ENCODE measurements at places on chromosomes 16 and 17.
A peak's percentile ranks its signal among the peaks of the same experiment; 100 is the strongest.

DNA sequence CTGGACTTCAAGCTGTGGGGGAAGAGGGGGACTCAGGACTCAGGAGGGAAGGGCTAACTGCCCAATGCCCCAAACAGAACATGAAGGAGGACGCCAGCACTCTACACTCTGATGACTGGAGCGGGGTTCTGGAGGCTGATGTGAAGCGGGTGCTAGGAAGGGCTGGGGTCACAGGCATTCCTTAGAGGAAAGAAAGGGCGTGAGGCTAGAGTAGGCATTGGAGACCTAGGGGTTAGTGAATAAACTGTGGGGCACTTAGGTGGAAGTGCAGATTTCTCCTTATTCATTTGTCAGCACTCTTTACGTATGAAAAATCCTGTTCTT is 760 bp upstream of the LMF1 start:
- DNase-seq = no peak

GRCh38 chr17:65857718-65858117 is 296.3 kb upstream of the AXIN2 start:
- DNase-seq = no peak

GRCh38 chr17:78110363-78111015 is 18.1 kb downstream of the TMC6 start:
- DNase-seq = no peak

- DNase-seq = no peak
Measured at GRCh38 chr17:35612924-35613521, 25.9 kb downstream of the AP2B1 start.

- no peak for DNase-seq
Measured at GRCh38 chr16:86080131-86080875, 181.3 kb downstream of the IRF8 start.

DNA sequence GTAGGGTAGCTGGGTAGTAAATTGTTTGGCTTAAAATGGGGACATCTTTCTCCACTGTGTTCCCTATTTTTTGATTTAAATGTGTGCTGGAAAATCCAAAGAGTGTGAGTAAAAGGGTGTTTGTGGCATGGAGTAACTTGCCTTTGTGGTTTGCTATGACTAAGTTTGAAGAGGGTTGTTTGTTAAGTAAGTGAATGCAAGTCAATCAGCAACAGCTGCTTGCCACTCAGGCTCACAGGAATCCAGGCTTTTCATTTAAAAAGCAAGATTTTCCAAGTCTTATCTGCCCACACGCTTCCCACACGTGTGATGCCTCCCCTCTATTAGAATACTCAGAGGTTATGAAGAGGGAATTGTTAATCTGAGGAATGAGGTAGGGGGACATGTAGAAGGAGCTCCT is 847.7 kb upstream of the RBFOX1 start:
- no peak for DNase-seq

- no peak for DNase-seq
Measured at GRCh38 chr16:49986351-49987124, 38.5 kb upstream of the CNEP1R1 start.

DNA sequence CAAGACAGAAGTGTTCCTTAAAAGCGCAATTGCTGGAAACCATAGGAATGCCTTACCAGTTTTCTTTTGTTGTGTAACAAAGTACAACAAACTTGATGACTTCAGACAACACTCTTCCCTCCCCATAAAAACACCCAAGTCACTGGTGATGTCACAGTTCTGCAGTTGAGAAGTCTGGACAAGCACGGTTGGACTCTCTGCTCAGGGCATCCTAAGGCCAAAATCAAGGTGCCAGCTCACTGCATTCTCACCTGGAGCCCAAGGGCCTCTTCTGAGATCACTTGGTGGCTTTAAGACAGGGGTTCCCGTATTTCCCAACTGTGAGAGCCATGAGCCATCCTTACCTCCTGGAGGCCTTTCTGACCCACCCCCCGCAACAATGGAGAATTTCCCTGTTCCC is 45.6 kb upstream of the MEAK7 start:
- DNase-seq = no peak

DNA sequence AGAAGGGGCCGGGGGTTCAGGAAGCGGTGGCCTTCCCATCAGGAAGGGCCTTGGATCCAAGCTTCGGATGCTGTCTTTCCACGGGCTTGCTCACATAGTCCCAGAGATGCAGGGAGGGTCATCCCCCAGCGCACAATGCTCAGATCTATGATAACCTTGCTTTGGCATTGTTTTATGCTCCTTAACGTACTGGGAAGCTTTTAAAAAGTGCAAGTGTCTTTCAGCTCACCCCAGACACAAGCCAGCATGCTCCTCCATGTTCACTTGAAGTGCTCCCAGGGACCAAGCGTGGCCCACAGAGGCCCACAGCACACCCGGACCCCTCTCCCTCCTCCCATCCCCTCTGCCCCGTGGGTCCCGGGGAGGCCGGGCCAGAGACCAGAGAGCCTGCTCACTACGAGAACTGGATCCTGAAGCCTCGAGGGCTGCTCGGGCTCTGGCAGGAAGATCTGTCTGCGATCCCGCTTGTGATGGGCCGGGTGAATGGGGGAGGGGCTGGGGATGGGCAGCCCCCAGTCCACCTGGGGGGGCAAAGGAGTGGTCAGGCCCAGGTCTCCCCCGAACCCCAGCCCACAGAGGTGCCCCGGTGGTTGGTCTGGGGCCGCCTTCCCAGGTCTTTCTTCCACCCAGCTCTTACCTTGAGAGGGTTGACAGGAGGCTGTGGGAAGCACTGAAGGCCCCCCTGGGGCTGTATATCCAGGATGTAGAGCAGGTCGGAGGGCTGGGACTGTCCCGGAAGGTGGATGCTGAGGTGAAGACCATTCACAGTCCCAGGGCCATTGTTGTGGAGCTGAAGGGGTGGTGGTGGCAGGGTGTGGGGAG is 11.8 kb upstream of the FAM171A2 start:
- no peak for DNase-seq

GRCh38 chr16:54633943-54634362 is 296.7 kb upstream of the IRX5 start:
- DNase-seq = no peak

DNA sequence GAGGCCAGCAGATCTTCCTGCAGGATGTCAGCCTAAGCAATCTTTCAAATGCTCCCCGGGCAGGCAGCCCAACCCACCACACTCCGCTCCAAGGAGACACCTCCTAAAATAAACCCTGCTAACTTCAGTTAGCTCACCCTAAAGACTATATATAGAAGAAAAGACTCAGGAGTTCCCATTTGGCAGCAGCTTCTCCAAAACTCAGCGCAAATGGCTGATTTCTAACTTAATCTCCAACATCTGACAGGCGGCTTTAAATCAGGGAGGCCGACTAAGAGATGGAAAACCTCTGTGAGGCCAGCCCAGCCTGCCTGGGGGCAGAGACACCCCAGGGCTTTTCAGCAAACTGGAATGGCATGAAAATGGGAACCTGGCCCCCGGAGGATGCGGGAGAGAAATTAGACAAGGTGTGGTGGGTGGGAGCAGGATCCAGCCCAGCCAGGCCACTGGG is 91.6 kb downstream of the XYLT1 start:
- no peak for DNase-seq

DNA sequence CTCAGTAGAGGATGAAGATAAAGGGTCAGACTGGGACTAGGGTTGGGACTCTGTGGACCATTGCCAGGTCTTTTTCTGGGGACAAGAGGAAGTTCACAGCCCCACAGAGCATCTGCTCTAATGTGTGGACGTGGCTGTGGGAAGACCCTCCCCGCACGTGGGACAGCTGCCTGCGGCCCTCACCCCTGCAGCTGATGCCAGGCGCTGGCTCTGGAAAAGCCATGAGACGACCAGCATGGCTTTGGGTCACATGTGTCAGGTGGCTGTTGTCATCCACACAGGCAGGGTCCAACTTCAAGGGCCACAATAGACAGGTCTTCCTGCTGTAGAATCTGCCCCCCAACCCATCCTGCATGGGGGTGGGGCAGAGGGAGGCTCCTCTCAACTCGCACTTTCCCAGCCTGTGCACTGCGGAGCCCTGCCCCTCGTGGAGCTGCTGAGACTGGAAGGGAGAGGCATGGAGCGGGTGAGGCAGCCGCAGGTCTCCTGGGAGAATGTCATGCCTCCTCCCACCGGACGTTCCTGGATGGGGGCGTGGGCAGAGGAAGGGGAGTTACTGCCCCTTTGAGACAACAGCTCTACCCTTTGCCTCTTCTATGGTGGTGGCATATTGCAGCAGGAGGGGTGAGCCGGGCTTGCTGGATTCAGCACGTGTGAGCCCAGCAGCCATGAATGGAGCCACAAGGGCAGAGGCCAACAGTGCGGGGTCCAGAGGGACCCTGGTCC is 53.4 kb downstream of the PIMREG start:
- no peak for DNase-seq

- DNase-seq = peak; percentile 53
Measured at GRCh38 chr17:5226940-5227878, 7.5 kb downstream of the SCIMP start.

GRCh38 chr16:66084306-66084705 is 282.2 kb upstream of the CDH5 start:
- DNase-seq = no peak

GRCh38 chr16:57955572-57956188 is 15.2 kb downstream of the CNGB1 start:
- DNase-seq = no peak

DNA sequence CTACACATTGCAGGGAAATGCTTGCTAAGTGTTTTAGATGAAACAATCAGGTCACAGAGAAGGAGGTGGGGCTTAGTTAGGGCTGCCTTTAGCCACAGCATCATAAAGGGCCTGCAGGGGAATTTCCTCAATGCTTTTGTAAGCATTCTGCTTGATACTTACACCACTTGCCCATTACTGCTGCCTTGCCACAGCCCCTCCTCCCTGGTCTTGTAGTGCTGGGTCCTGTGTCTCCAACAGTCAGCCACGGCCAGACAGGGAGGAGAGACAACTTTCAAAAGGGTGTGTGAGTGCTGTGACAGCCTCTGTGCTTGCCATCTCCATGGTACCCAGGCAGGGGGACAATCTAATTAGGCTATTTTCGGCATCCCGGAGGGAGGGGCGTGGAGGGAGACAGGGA is 111.2 kb downstream of the SHISA9 start:
- no peak for DNase-seq

DNA sequence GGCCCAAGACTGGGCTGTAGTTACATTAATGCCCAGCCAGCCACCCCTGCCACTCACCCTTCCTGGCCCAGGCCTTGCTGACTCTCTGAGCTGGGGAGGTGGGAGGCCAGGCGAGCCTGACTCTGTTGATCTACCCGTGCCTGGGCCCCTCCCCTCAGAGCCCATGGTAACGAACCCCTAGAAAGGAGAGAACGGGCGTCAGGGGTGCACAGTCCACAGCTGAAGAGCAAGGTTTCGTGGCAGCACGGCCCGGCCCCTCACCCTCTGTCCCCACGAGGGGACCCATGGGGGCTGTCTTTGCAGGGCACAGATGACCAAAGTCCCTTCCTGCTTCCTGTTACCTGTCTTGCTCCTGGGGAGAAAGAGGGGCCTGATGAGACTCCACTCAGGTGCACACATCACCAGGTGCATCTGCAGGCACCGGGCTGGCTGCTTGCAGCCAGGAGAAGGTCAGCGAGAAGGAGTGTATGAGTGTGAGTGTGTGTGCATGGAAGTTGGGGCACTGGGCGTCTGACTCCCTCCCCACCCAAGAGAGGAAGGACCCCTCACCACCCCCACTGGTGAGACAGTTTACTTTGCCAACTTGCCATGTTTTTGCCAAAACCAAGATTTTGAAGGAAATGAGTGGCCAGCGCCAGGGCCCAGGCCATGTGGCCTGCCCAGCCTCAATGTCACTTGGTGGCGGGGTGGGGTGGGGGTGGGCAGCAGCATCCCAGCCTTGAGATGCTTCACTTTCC is 359.1 kb downstream of the SEC14L1 start:
- DNase-seq = no peak

- DNase-seq = no peak
Measured at GRCh38 chr16:11446566-11447119, 101.4 kb downstream of the RMI2 start.

- DNase-seq = no peak
Measured at GRCh38 chr16:64749346-64749745, 372.5 kb downstream of the CDH11 start.

GRCh38 chr17:31715446-31715845 is 143.6 kb downstream of the COPRS start:
- DNase-seq = no peak

GRCh38 chr16:27853651-27854050 is 209.9 kb downstream of the GSG1L start:
- no peak for DNase-seq

- no peak for DNase-seq
Measured at GRCh38 chr16:4365014-4365406, 6.6 kb upstream of the VASN start.

DNA sequence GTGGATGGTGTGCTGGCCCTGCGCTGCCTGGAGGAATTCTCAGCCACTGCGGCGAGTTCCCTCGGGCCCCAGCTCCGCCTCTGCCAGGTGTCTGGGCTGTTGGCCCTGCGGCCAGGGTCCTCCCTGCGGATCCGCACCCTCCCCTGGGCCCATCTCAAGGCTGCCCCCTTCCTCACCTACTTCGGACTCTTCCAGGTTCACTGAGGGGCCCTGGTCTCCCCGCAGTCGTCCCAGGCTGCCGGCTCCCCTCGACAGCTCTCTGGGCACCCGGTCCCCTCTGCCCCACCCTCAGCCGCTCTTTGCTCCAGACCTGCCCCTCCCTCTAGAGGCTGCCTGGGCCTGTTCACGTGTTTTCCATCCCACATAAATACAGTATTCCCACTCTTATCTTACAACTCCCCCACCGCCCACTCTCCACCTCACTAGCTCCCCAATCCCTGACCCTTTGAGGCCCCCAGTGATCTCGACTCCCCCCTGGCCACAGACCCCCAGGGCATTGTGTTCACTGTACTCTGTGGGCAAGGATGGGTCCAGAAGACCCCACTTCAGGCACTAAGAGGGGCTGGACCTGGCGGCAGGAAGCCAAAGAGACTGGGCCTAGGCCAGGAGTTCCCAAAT is 1.3 kb upstream of the TNFSF13 start:
- no peak for DNase-seq

GRCh38 chr17:39217734-39218369 is 7.9 kb downstream of the STAC2 start:
- no peak for DNase-seq

- no peak for DNase-seq
Measured at GRCh38 chr17:66706851-66707450, 128.0 kb upstream of the CACNG5 start.

DNA sequence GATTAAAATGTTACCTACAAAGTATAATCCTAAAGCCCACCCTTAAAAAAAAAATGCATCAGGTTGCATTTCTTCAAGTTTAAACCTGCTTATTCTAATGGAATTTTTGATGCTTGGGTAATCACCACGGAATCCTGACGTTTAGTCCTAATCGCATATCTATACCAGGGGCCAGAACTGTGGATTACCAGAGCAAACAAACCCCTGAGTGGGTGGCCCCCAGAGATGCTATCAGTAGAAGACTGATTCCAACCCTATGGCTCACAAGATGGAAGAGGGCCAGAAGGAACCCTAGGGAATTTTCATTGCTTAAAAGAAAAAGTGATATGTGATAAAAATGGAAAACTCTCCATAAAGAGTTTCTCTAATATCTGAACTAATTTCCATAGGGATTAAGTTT is 152.2 kb upstream of the NOG start:
- no peak for DNase-seq

Data from central memory CD8-positive, alpha-beta T cell (primary cell).